ENCODE measurements at places on chromosomes 1 and 21.

GRCh38 chr1:237012788-237013383, 8.6 kb upstream of the MT1HL1 start:
- DNase-seq, result no peak

DNA sequence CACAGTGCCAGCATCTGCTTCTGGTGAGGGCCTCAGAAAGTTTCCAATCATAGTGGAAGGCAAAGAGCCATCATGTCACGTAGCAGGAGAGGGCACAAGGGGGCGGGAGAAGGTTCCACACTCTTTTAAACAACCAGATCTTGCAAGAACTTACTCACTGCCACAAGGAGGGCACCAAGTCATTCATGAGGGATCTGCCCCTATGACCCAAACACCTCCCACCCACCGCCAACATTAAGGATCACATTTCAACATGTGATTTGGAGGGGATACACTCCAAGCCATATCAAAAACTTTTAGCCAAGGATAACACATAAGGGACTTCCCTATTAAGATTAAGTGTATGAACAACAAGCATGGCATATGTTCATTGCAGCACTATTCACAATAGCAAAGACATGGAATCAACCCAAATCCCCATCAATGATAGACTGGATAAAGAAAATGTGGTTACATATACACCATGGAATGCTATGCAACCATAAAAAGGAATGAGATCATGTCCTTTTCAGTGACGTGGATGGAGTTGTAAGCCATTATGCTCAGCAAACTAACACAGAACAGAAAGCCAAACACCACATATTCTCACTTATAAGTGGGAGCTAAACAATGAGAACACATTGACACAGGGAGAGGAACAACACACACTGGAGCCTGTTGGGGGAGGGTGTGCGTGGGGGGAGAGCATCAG, 19.9 kb upstream of the SLC35F3 start:
- no peak for DNase-seq

DNA sequence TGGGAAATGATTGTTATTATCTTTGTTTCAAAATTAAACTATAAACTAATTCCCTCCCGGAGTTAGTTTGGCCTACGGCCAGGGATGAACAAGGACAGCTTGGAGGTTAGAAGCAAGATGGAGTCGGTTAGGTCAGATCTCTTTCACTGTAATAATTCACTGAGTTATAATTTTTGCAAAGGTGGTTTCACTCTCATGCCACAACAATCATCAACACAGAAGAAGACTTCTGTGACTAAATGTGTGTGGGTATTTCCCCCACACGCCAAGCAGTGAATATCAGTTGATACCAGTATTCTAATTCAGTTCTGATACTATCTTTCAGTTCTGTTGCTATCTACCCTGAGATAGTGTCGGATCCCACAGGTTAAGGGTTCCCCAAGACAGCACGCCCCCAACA, 215.1 kb downstream of the S1PR1 start:
- peak; percentile 26 for DNase-seq

GRCh38 chr1:62637392-62638105, 40.2 kb downstream of the ANGPTL3 start:
- DNase-seq, result no peak

DNA sequence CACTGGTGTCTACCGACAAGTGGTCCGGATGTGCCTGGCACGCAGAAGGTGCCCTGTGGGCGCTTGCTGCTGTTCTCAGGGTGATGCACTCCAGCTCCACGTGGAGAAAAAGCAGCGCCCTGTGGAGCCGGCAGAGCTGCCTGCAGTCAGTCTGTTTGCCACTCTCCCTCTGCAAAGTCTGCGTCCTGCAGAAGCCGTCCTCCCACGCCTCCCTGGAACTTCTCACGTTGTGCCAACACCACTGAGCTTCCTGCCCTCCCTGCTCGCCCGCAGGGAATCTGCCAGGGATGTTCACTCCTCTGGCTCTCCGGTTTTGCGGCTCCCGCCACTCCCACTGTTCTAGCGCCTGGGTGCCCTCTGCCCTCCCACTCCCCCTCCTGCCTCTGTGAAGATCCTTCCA, 19.8 kb upstream of the UBXN10 start:
- DNase-seq, result no peak

DNA sequence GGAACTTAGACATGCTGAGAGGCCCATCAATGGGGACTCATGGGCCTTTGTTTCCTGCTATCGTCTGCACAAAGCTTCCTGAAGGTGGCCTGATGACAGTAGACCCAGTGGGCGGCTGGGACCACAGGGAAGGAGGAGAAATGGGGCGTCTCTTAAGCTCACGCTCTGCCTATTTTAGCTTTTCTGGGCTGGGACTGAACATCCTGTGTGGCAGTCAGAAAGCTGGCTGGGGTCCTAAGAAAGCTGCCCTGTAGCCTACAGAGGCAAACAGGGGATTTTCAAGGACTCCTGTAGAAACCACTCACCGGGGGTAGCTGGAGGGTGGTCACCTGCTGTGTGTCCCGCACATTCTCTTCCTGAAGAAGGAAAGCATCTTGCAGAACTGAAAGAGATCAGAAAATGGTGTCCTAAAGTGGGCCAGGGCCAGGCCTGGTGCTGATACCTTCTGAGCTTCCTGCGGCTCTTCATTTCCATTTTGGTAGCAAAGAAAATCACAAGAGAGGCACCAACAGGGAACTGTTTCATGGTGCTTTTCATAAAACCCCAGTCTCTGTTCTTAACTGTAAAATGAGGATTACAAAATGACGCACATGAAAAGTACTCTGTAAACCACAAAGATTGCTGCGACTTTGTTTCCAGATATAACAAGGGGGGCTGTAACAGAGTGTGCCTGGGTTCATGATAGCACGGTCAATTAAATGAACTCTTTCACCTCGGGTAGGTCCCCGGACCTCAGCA, 8.6 kb downstream of the ZNF496 start:
- no peak for DNase-seq

DNA sequence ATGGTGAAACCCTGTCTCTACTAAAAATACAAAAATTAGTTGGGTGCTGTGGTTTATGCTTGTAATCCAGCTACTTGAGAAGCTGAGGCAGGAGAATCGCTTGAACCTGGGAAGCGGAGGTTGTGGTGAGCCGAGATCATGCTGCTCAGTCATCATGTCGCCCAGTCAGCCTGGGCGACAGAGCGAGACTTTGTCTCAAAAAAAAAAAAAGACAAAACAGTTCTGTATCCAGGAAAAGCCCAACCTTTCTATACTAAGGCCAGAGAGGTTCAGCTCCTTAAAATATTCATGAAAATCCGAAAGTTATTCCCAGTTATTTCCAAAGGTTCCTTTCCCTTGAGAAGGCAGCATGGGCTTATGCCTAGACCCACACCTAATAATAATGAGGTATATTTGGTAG, 4.2 kb downstream of the MRPL37 start:
- DNase-seq, result no peak

GRCh38 chr1:201112173-201112731, at the start of gene CACNA1S:
TSS of gene CACNA1S (minus strand) at chr1:201112426. CDS start at chr1:201112339, 87 bp downstream.
- DNase-seq, result no peak

GRCh38 chr1:227779021-227779441, 36.4 kb upstream of the PRSS38 start:
- no peak for DNase-seq

DNA sequence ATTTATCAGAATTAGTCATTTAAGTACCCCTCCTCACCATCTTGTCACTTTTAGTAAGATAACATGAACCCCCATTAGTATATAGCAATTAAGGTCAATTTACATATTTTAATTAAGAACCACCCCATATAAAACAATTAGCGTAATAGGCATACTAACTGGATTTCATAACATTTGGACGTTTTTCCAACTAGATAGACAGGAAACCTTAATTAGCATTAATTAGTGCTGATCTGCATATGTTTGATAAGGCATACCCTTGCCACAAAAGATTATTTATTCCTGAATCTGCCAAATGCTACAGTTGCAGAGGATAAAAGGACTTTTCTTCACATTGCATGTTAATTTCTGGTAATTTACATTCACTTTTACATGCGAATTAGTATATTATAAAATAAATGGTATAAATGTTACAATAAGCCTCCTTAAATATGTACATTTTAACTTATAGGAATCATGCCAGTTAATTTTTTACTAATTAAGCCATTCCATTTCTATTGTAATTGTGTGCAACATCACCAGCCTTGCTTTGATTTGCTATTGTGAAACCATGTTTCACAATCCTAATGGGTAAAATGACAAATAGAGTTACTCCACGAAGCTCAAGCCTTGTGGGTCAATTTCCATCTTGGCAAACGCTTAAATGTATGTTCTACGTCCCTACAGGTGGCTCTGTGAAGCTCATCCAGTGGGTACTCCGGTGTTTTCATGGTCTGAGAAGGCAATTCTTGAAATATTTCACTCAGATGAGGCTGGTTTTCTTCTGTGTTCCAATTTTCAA, 469.6 kb downstream of the DPYD start:
- DNase-seq, result no peak

DNA sequence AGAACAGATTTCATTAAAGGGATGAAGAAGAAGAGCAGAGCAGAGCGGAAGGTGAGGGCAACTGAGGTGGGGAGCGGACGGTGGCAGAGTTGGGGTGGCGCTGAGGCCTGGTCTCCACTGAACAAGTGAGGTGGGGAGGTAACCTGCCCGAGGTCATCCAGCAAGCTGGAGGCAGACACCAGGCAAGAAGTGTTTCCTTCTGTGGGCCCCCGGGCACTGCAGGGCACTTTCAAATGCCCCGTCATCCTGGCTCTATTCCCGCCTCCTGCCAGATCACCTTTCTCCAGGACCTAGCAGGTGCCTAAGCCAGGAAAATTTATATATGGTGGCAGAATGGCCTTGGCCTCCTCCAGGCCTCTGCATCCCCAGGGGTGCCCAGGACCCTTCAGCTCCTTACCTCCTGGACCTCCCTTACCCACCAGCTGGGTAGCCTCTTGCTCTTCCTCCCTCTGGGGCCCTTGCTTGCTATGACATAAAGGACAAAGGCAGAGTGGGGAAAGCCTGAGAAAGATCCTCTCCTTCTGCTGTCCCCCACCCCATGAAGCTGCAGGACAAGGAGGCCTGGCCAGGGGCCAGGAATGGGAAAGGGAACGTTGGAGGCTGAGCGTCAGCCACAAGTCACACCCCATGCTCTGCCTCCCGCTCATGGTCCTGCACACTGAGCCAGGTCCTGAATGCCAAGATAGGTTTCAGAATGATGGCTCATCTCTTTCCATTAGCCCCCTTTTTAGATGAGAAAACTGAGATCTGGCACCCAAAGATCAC, 29.0 kb downstream of the VWA5B1 start:
- DNase-seq, result no peak

- DNase-seq, result no peak
Observed at GRCh38 chr1:3066250-3066711, 2.7 kb upstream of the PRDM16 start.

- DNase-seq, result no peak
Observed at GRCh38 chr1:212686591-212686990, 13.0 kb downstream of the BATF3 start.

- DNase-seq, result no peak
Observed at GRCh38 chr1:201809876-201810275, 19.1 kb upstream of the IPO9 start.

- DNase-seq, result no peak
Observed at GRCh38 chr1:36715797-36716196, 233.1 kb upstream of the CSF3R start.

GRCh38 chr1:212139526-212140135, 104.1 kb downstream of the DTL start:
- DNase-seq, result no peak

- DNase-seq, result no peak
Observed at GRCh38 chr1:211648980-211649934, 26.2 kb downstream of the NEK2 start.

GRCh38 chr21:37224861-37225839, 42.0 kb downstream of the VPS26C start:
- DNase-seq, result peak; percentile 35

DNA sequence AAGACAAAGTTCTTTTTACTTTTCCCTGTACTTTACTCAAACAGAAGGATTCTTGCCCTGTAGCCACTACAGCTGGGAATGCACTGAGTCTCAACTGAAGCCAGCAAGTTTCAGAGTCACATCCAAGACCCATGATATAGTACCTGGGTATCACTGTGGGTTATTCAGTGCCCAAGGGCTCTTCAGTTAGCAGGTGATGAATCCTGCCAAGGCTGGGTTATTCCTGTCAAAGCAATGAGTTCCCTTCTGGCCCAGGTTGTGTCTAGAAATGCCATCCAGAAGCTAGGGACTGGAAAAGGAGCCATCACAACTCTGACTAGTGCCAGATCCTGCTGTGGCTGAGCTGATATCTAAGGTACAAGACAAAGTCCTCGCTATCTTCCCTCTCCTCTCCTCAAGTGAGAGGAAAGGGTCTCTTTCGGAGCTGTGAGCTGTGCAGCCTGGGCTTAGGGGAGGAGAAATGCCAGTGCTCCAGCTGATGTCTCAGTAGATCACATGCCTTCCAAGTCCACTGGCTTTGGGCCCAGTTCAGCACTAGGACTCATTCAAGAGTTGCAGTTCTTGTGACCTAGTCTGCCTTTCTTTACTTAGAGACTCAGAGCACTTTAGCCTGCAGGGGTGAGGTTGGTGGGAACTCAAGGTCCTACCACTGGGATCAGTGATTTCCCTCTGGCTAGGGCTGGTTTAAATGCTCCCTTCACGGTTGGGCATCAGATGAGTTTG, 369.4 kb downstream of the TBX15 start:
- no peak for DNase-seq

- no peak for DNase-seq
Observed at GRCh38 chr1:109198043-109198695, 15.5 kb upstream of the SARS1 start.

DNA sequence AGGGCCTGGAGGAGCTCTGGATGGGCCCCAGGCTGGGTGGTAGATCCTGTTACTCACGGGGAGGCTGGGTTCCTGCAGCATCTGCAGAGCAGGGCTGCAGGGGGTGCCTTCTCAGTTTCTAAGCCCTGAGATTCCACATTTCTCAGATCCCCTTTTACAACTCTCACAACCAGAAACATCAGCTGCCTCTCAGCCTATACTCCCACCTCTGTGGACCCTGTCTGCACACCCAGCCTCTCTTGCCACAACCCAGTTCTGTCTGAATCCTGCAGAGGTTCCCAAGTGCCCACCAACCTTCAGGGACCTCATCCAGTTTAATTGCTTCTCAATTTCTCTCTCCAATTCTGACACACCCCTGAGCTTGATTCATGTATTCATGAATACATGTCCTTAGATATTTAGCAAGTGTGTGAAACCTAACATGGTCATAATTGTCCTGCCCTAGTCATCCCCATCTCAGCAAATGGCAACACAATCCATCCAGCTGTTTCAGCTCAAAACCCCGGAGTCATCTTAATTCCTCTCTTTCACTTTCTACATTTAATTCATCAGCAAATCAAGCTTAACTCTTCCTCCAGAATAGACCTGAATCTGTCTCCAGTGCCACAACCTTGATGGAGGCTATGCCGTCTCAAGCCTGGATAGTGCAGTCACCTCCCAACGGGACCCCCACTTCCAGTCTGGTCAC, 57.0 kb upstream of the NEK2 start:
- DNase-seq, result no peak

- DNase-seq, result no peak
Observed at GRCh38 chr1:210340311-210340710, 11.6 kb downstream of the HHAT start.

- no peak for DNase-seq
Observed at GRCh38 chr1:9770298-9770697, 53.5 kb downstream of the CLSTN1 start.

GRCh38 chr1:43704838-43705237, 2.5 kb upstream of the ST3GAL3 start:
- no peak for DNase-seq

Measured in stimulated activated CD4-positive, alpha-beta T cell treated with anti-CD3 and anti-CD28 coated beads, Interleukin-4, amount 100 ng/mL, for 24 hours (primary cell).